ENCODE measurements at places on chromosomes 1 and 21. TPM values are rescaled to one million over a fixed set of nuclear protein-coding genes. Genes with fewer than 3 reads are reported as not detected.

The SYT11 gene
- total RNA-seq = 20.2 TPM

The LPGAT1 gene
- 35.2 TPM for total RNA-seq

The PPFIA4 gene
- total RNA-seq = 7.0 TPM

The FBXO2 gene
- total RNA-seq = not detected

The CRNN gene
- total RNA-seq = not detected

The PROX1 gene
- 0.37 TPM for total RNA-seq

The CRP gene
- not detected for total RNA-seq
